ENCODE measurements at places on chromosomes 2 and 18.

- DNase-seq, result no peak
Measured at GRCh38 chr2:162123806-162124758, 28.0 kb downstream of the GCG start.

DNA sequence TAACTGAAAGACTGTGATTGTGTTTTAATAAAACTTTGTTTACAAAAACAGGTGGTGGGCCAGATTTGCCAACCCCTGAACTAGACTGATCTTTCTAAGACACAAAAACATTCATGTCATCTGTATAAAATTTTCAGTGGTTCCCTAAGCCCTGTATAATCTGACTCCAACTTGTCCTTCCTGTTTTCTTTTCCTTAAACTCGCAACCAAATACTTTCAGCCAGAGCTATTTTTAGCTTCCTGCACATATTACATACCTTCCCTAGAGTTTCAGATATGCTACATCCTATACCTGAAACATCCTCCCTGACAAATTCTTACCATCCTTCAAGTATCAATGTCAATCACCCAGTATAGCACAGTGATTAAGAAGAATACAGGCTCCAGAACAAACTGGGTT lies 4.8 kb downstream of the GCFC2 start:
- no peak for DNase-seq

DNA sequence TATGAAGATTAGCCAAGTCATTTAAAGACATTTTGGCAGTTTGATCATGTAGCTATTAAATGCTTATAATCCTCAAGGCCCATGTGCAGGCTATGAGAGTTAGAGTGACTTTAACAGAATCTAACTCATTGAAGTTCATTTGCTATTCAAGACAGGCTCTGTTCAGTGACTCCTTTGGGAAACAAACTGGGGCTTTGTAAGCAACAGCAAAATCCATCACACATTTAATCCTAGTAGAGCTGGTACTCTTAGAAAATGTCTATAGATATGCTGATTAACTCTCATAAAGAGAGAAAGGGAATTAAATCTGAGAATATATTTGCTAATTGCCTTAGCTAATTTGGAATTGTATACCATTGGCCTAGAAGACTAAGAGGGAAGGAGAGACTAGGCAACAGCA lies 182.8 kb upstream of the SESTD1 start:
- no peak for DNase-seq

DNA sequence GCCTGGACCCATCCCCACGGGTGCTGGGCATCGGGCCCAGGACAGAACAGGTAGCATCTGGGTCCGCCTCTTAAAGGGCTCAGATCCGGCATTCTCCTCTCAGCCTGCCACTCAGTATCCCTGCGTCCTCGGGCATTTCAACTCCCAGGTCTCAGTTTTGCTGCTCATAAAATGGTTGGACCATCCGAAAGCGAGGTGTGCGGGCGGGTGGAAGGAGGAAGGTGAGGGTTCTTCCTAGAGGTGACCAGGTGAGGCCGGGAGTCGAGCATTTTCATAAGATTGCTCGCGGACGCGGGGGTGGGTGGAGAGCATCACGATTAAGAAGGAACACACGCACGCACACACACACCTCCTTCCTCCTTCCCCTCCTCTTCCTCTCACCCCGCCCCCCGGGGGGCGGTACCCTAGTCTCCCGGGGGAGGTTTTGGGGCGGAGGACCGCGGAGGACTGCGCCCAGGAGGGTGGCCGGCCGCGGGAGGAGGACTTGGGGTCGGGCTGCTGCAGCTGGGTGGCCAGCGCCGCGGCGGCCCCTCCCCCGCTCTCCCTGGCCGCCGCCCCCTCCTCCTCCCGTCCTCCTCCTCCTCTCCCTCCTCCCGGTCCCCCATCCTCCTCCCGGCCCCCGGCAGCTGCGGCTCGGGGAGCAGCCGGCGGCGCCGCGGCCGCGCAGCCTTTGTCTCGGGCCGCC lies 97.9 kb upstream of the GPR45 start:
- peak; percentile 6 for DNase-seq

- no peak for DNase-seq
Measured at GRCh38 chr18:26409091-26409490, 139.3 kb downstream of the KCTD1 start.

- no peak for DNase-seq
Measured at GRCh38 chr2:221774136-221774535, 202.0 kb upstream of the EPHA4 start.

GRCh38 chr2:147425437-147426029 lies 419.3 kb upstream of the ACVR2A start:
- DNase-seq, result no peak

DNA sequence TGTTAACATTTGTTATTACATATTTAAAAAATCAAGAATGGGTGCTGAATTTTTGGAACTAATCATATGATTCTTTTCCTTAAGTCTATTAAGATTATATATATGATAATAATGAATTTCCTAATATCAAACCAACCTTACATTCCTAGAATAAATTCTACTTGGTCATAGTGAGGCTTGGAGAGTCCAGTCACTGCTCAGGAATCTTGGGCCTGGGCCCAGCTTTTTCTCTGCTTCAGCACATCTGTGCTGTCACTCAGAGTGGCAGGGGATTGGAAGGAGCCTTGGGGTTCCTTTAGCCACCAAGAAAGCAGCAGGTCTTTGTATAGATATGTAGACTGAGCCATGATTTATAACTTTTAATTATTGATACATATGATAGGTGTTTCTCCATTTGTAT lies 19.9 kb upstream of the ZAP70 start:
- no peak for DNase-seq

DNA sequence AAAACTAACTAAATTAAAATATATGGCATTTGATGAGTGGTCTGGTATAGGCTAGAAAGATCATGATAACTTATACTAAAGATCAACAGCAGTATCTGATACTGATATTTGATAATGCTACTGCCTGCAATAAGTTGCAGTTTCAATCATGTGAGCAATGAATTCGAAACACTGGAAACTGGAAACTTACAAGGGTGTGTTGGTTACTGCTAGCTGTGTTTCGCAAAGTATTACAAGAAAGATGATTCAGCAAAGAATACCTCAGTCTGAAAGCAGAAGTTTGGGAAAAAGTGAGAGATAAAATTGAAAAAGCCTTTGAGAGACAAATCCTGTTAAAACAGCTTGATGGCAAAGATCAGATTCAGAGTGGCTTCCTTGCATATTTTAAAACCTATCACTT lies 294.5 kb downstream of the CCDC178 start:
- no peak for DNase-seq

GRCh38 chr18:69097349-69097748 lies 299.5 kb downstream of the CCDC102B start:
- DNase-seq, result no peak
